KG1 (cell line): ENCODE measurements at places on chromosomes 13 and 19.

- DNase-seq, result no peak
These were observed 1436.9 kb downstream of the UQCRFS1 start for GRCh38 chr19:27776020-27776419.

GRCh38 chr13:73870970-73871935, 263.0 kb downstream of the KLF12 start:
- DNase-seq, result no peak

DNA sequence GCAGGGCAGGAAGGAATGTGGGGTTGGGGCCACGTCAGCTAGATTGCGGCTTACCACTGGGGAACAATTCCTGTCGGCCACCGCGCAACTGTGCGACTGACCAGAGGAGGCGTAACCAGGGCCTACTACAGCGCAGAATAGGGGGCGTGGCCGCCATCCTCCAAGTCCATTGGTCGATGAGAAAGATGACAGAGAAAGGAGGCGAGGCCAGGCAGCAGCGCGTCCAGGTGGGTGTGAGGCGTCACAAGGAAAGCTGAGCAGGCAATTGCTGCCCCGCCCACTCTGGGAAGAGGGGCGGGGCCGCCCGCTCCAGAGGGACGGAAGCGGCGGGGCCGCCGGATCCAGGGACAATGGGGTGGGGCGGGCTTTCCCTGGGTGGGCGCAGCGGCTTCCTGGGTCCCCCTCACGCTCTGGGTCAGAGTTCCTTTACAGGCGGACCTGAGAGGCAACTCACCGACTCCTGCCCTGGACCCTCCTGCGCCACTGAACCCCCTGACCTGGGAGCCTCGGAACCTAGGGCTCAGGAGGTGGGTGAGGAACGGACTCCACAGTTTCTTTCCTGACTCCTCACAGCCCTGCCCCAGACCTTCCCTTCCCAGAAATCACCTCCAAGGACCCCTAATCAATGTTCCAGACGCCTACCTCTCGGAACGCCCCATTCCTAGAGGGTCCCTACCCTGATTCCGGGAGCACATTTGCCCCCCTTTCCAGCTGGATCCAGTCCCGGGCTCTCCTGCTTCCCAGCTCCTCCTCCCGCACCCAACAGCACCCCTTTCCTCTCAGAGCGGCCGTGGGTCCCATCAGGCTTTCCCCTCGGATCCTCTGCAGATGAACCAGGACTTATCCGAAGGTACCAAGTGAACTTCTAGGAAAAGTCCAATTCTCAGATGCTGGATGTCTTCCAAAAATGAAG, 101.5 kb upstream of the ZNF492 start:
- no peak for DNase-seq

- no peak for DNase-seq
These were observed 1129.5 kb downstream of the DIAPH3 start for GRCh38 chr13:59034198-59034597.

- no peak for DNase-seq
These were observed 257.0 kb downstream of the LHFPL6 start for GRCh38 chr13:39345982-39346381.

GRCh38 chr13:101576455-101576854, 124.0 kb downstream of the ITGBL1 start:
- DNase-seq, result no peak

DNA sequence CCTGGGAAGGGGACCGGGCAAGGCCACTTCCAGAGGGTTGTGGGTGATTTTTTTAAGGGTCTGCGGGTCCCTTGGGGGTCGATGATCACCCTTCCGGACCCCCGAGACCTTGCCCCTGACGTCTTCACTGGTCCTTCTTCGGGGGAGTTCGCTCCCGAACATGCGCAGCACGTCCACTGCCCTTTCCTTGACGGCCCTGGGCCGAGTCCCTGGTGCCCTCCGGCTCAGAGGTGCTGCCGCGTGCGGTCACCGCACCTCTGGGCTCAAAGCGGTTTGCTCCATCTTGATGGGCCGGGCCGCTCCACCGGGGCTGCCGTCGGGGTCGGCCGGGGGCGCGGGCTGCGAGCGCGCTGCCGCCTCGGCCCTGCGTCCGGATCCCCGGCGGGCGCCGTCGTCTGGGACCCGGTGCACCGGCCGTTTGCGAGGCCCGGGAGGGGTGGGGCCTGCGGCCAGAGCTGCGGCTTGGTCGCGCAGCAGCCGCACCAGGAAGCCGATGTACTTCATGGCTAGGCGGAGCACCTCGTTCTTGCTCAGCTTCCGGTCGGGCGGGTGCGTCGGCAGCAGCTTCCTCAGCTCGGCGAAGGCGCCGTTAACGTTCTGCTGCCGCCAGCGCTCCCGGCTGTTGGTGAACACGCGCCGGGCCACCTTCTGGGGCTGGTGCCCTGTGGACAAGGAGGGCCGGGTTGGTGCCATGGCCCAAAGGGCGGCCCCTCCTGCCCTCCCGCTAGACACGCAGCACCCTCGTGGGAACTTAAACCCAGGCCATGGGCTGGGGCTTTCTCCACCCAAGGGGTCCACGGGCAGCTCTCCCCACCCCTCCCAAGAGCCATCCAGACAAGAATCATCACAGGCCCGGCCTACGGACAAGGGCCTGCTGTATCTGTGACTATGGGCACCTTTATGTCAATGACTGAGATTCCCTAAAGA, 3.3 kb downstream of the LYL1 start:
- DNase-seq, result peak; percentile 82

- no peak for DNase-seq
These were observed 8.8 kb upstream of the GNG7 start for GRCh38 chr19:2711172-2711874.

DNA sequence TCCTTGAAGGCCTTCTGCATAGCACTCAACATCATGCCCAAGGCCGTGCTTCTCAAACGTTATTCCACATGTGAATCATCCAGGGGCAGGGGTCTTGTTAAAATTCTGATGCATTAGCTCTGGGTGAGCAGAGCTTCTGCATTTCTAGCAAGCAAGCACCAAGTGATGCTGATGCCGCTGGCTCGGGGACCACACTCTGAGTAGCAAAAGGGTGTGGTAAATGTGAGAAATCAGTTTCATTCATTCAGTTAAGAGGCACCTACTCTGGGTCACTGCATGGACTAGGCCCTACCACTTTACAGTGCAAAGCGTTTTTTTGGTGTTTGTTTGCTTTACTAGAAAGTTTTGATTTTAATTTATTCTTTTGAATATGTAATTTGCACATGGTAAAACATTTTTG, 7.2 kb downstream of the KRTDAP start:
- DNase-seq, result no peak

GRCh38 chr13:68173111-68173510, 943.0 kb upstream of the PCDH9 start:
- DNase-seq, result no peak

- no peak for DNase-seq
These were observed 33.2 kb upstream of the PNMA8B start for GRCh38 chr19:46528601-46529590.

DNA sequence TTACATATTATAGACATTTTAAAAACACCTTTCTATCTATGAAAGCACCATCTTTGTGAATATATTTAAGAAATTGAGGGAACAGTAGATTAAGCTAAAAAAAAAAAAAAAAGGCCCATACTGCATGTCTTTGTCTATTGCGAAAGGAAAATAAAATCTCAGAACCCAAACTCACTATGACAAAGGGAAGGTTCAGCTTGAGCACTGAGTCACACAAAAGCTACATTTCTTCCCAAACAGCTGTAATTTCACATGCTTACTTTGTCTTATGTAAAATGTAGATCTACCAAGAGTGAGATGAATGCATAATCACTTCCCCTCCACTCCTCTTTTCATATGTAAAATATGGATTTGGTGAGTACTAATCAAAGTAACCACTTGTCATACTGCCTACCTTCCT, 640.1 kb upstream of the KLF12 start:
- DNase-seq, result no peak

DNA sequence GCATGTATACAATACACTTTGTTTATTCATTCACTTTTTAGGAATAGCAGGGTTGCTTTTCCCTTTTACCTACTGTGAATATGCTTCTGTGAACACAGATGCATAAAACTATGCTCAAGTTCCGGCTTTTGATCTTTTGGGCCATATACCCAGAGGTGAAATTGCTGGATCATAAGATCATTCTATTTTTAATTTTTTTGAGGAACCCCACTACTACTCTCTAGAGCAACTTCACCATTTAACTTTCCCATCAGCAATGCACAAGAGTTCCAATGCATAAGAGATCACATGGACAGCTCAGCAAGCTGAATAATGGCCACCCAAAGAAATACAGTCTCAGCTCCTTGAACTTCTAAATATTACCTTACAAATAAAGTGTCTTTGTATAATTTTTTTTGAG, 17.0 kb upstream of the SIGLEC10 start:
- no peak for DNase-seq

- DNase-seq, result no peak
These were observed 21.1 kb downstream of the ZNF473 start for GRCh38 chr19:50046649-50047503.

- no peak for DNase-seq
These were observed 58.8 kb downstream of the SLC10A2 start for GRCh38 chr13:103007427-103007762.

DNA sequence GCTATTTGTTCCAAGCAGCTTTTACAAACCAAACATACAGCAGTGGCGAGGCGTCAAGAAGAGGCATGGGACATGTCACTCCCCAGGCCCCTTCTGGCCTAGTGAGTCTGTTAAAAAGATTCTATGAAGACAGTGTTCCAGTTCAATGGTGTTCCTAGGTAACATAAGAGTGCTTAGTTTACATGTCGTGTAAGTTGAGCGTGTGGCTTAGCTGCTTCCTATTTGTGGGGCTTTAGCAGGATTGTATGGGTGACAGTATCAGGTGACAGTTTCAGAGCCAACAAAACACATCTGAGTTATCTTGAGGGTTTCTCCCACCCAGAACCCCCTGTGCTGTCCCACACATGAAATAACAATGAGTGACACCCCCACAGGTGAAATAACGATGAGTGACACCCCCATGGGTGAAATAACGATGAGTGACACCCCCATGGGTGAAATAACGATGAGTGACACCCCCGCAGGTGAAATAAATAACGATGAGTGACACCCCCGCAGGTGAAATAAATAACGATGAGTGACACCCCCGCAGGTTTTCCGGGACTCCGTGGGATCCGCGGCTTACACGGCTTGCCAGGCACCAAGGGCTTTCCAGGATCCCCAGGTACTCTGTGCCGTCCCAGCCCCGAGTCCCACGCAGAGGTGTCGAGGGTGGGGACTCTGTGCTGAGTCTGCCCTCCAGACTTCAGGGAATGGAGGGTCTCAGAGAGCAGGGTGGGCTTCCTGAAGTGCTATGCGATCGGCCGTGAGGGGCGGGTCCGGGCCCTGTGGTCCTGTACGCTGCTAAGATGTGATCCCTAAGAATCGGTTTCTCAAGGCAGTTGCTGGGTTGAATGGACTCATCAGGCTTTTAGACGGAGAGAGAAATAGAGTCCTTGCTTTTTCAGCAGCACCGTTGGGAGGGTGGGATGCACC, 68.6 kb downstream of the RAB20 start:
- DNase-seq, result no peak

- no peak for DNase-seq
These were observed 144.6 kb downstream of the NBEA start for GRCh38 chr13:35086667-35087066.

- peak; percentile 61 for DNase-seq
These were observed 29.2 kb downstream of the PIP5K1C start for GRCh38 chr19:3670796-3671679.

DNA sequence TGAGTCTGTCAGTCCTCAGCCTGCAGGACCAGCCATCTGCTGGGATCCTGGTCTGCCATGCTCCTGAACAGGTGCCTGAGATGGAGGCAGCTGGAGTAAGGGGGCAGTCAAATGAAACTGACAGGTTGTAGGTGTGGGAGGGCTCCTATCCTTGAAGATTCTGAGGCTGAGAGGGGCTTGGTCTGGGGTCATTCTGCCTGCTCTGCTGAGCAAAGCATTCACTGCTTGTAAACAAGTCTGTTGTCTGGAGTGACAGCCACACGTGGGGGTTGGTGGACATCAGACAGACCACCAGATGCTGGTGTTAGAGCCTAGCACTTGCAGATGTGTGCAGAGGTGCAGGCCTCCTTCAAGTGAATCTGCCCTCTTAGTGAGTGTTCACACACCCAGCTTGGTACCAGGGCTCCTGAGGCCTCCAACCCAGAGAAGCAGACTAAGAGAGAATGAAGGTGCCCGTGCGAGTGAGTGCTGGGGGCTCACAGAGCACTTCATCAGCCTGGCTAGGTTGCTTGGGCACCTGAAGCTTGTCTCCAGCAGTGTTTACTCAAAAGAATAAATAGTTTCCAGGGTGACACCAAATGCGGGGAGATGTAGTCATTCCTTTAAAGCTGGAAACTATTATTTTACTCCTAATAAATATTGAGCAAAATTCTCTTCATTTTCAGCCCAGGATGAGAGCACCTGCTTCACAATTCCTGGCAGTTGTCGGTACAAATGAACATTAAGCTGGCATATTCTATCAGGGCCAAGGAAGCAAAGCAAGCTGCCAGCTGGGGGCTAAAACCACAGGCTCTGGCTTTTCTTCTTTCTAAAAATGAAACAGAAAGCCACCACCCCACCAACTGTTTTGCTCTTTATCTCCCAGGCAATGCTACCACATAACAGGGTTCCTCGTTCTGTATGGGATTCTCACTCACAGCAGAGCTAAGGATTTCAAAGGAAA, 82.3 kb downstream of the RNASEH2B start:
- DNase-seq, result no peak

DNA sequence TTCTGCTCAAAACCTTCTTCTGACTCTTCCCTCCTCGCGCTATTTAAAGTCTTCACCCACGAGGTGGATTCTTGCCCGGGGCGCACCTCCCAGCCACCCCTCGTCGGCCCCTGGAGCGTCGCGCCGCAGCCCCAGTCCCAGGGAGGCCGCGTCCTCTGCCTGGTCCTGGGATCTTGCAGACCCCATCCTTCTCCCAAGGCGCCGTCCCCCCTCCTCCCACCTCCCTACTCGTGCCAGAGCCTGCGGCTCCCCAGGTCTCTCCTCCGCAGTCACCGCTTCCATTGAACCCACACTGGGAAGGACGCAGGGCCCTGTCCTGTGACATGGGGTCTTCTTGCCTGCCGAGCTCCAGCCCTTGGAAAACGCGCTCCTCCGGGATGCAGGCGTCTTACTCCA, 486 bp downstream of the ZNF808 start:
- DNase-seq, result no peak

DNA sequence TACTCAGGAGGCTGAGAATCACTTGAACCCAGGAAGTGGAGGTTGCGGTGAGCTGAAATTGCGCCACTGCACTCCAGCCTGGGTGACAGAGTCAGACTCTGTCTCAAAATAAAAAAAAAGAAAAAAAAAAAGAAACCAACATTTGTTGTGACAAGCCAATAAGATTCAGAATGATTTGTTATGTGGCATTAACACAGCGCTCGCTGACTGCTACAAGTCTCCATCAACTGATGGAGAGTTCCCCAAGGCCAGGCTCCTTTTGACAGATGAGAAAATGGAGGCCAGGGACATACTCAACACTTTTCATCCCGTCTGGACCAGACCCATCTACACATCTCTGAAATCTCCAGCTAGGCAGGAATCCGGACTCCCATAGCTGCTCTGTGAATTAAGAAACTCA, 48.7 kb upstream of the PTPRS start:
- DNase-seq, result no peak

GRCh38 chr13:47929156-47929555, 71.9 kb downstream of the SUCLA2 start:
- DNase-seq, result no peak

- DNase-seq, result no peak
These were observed 10.6 kb upstream of the PDCD2L start for GRCh38 chr19:34393629-34394028.

GRCh38 chr19:41920882-41921576, 7.2 kb downstream of the ERFL start:
- no peak for DNase-seq
